ENCODE measurements at places on chromosomes 4 and X. TPM values are rescaled to one million over a fixed set of nuclear protein-coding genes. Genes with fewer than 3 reads are reported as not detected.

DNA sequence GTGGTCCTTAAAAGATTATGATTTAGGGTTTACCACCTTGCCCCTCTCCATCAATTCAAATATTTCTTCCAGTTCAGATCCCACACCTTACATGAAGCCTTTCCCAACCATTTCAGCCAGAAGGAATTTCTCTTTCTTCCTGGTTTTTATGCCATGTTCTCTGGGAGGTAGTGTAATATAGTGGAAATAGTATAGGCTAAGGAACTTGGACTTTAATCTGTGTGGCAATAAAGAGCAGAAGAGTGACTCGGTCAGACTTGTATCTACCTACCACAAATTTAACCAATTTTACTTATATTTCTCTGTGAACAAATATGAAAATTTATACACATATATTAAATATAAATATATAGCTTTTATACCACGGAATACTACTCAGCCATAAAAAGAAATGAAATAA lies 18.4 kb upstream of the CISD2 start:
- no peaks in the 10 kb centered on the region for H3K36me3 ChIP-seq
- no peak overlapping the region for H3K4me3 ChIP-seq
- DNase-seq, result no peak

Gene DCAF8L2
- 175 TPM for total RNA-seq

- no peak overlapping the region for H3K4me3 ChIP-seq
- no peaks in the 10 kb centered on the region for H3K27me3 ChIP-seq
- H3K4me1 ChIP-seq, result no peaks in the 10 kb centered on the region
- H3K27ac ChIP-seq, result no peak overlapping the region
- no peak for DNase-seq
- no peaks in the 10 kb centered on the region for H3K36me3 ChIP-seq
Observed at GRCh38 chr4:80107374-80107773, 34.3 kb upstream of the ANTXR2 start.

Gene XAGE1B
- total RNA-seq, result 64.2 TPM

Gene GASK1B
- 24.0 TPM for total RNA-seq

Gene POU4F2
- total RNA-seq, result 0.93 TPM

Gene TCP11X2
- 7.2 TPM for total RNA-seq
